Activated T-helper 1 cell treated with anti-CD3 and anti-CD28 coated beads, Interleukin-12 subunit alpha, Interleukin-12 subunit beta, Interleukin-2, Interleukin-4 antibody, amounts not matched to agents 30 ng/mL and 10 ng/mL and 1 ng/mL, durations not matched to agents 14 hours and 24 hours and 36 hours (primary cell): ENCODE measurements at places on chromosomes 3 and 15. TPM values are rescaled to one million over a fixed set of nuclear protein-coding genes. Genes with fewer than 3 reads are reported as not detected.

PLSCR4 gene
- not detected in 2 replicates for total RNA-seq

DNA sequence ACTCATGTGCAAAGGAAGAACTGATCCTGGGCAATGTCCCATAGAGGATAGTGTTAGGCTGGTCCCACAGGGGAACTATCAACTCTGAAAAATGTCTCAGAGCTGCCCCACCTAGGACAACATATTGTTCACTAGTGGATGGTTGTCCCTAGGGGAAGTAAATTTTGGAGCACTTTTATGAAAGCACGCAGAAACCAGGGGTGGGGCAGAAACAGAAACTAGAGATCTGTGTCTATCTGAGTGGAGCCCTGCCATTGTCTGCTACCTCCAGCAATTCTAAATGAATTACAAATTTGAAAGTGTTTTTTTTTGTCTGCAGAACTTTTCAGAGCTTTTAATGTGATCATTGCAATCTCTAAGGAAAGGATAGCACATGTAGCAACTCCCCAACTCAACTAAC is 357.1 kb upstream of the PROK2 start:
- H3K36me3 ChIP-seq, result no peaks in the 10 kb centered on the region
- H3K27ac ChIP-seq, result no peak overlapping the region
- no peak overlapping the region for H3K4me3 ChIP-seq
- H3K4me1 ChIP-seq, result peaks cover 57% of the 10 kb centered on the region
- H3K27me3 ChIP-seq, result peaks cover 2% of the 10 kb centered on the region

TP63 gene
- 0.51 and 0.67 TPM in 2 replicates for total RNA-seq

- no peaks in the 10 kb centered on the region for H3K4me1 ChIP-seq
- no peak overlapping the region for H3K27ac ChIP-seq
- DNase-seq, result no peak
- peaks cover 6% of the 10 kb centered on the region for H3K27me3 ChIP-seq
These were observed 50.3 kb downstream of the FBLN2 start for GRCh38 chr3:13598926-13599886.

DNA sequence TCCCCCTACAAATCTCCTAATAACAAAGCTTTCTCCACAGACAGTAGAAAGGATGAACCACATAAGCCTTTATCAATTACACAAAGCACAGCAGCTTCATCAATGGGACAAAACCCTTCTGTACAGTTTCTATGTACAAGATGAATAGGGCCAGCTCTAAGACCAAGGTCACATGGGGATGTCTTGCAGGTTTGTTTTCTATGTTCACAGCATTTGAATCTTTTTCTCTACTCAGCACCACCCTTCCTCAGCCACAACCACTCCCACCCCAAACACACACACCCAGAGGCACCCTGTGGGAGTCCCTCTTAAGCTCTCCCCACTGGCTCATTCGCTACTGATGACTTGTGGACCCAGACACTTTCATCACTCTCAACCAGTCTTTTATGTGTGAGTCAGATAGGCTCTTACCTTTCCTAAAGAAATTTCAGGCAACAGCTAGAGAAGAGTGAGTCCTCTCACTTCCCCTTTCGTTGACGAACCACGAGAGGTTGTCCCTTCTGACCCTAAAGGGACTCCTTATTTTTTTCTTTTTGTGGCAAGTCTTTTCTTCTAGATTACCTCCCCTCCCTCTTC is 57.9 kb downstream of the ARHGAP31 start:
- H3K36me3 ChIP-seq, result no peaks in the 10 kb centered on the region
- no peak for DNase-seq
- H3K4me1 ChIP-seq, result peaks cover 19% of the 10 kb centered on the region

GRCh38 chr15:56919031-56919608 is 676 bp downstream of the TCF12 start:
- H3K27me3 ChIP-seq, result no peaks in the 10 kb centered on the region
- H3K4me3 ChIP-seq, result peak overlapping the region; percentile 82
- H3K27ac ChIP-seq, result peak overlapping the region; percentile 61
- peak; percentile 44 for DNase-seq
- H3K4me1 ChIP-seq, result peaks cover 48% of the 10 kb centered on the region

- no peak overlapping the region for H3K4me3 ChIP-seq
- H3K4me1 ChIP-seq, result peaks cover 4% of the 10 kb centered on the region
- H3K27ac ChIP-seq, result no peak overlapping the region
- no peak for DNase-seq
- H3K27me3 ChIP-seq, result peaks cover 21% of the 10 kb centered on the region
- no peaks in the 10 kb centered on the region for H3K36me3 ChIP-seq
These were observed 183.1 kb downstream of the UACA start for GRCh38 chr15:70580286-70580685.

DNA sequence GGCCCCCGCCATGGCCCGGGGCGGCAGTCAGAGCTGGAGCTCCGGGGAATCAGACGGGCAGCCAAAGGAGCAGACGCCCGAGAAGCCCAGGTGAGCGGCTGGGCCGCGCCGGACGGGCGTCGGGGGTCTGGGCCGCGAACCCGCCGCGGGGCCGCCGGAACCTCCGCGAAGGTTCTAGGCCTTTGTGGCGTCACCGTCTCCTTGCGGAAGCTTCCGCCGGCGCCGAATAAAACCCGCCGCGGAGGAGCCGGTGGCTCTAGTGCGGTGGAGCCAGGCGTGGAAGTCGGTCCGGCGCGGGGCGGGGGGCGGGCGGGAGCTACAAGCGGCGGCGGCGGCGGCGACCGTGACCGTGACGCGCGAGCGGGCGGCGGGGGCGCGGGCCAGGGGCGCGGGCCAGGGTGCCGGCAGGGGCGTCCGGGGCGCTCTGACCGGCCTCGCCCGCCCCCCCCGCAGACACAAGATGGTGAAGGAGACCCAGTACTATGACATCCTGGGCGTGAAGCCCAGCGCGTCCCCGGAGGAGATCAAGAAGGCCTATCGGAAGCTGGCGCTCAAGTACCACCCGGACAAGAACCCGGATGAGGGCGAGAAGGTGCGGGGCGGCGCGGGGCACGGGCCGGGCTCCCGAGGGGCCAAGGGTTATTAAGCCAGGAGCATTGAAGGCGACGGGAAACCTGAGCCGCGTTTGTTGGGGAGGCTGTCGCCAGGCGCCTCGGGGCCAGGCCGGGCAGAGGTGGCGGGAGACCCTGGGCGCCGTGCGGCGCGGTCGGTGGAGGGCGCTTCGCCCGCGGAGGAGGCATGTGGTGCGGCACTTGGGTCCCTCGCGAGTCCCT is at the start of gene DNAJA4:
DNAJA4 (plus strand) TSS at position 259 of the 833 bp plus-strand sequence; CDS start at position 461, 202 bp downstream.
- peak within 1 kb of the TSS; percentile 90 for H3K4me3 ChIP-seq
- H3K4me1 ChIP-seq, result peaks cover 36% of the 10 kb centered on the region
- peak within 1 kb of the TSS; percentile 88 for H3K27ac ChIP-seq
- H3K27me3 ChIP-seq, result no peaks in the 10 kb centered on the region

DNA sequence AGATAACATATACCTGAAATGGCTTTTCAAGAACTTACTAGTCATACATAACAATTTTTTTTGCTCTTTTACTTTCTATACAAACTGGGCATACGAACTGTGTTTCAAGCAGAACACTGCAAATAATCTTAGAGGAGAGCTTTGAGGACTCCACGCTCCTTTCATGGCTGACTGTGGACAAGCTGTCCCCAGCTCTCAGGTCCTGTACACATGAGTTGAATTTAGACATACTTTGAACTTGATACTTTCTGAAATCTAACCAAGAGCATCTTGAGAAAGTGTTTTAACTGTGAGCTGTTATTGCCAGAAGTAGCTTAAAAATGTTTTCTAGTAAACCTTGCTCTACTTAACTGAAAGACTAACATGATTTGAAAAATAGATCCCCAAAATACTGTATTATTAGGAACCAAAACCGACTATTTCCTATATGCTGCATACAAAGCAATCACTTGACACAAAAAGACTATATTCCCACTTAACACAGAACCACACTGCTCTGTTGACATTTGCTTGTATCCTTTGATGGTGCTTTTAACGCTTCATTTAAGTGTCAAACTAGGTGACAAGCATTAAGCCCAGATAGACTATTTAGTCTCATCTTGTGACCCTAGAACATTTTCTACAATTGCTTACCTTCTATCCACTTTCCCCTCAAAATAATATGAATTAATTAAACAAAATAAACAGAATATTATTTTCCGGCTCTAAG is 755.8 kb downstream of the ROBO1 start:
- H3K4me3 ChIP-seq, result no peak overlapping the region
- H3K27ac ChIP-seq, result no peak overlapping the region
- H3K27me3 ChIP-seq, result peaks cover 7% of the 10 kb centered on the region

DNA sequence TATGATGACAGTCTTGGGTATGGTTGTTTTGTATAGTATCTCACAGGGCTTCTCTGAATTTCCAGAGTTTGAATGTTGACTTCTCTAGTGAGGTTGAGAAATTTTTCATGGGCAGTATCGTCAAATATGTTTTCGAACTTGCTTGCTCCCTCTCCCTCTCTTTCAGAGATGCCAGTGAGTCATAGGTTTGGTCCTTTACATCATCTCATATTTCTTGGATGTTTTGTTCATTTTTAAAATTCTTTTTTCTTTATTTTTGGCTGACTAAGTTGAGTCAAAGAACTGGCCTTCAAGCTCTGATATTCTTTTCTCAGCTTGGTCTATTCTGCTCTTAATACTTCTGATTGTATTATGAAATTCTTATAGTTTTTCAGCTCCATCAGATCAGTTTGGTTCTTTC is 282.3 kb upstream of the NECTIN3 start:
- no peak overlapping the region for H3K4me3 ChIP-seq
- no peaks in the 10 kb centered on the region for H3K36me3 ChIP-seq
- no peaks in the 10 kb centered on the region for H3K4me1 ChIP-seq
- peaks cover 4% of the 10 kb centered on the region for H3K27me3 ChIP-seq
- no peak for DNase-seq

- no peak overlapping the region for H3K27ac ChIP-seq
- no peak for DNase-seq
- H3K36me3 ChIP-seq, result no peaks in the 10 kb centered on the region
- peaks cover 11% of the 10 kb centered on the region for H3K27me3 ChIP-seq
- no peaks in the 10 kb centered on the region for H3K4me1 ChIP-seq
- H3K4me3 ChIP-seq, result no peak overlapping the region
These were observed 120.1 kb downstream of the RPL22L1 start for GRCh38 chr3:170749765-170750477.

DNA sequence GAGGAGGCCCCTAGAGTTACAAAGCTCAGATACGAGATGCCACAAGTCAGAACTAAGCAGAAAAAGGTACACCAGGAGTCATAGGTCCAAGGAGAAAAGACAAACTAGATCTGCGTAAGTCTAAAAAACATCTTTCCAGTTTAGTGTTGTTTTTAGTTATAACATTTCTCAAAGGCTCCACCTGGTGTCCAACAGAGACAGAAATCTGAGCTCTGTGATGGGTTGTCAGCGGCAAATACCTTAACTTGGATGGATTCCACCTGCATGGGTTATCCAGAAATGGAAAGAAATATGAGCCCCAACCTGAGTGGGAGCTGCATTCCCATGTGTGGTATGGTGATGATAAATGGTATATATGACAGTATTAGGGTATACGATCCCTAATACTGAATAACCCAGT is 238.6 kb upstream of the CHRM5 start:
- H3K27me3 ChIP-seq, result peaks cover 4% of the 10 kb centered on the region
- H3K36me3 ChIP-seq, result no peaks in the 10 kb centered on the region
- H3K27ac ChIP-seq, result no peak overlapping the region
- no peak overlapping the region for H3K4me3 ChIP-seq

CCDC54 gene
- not detected in 2 replicates for total RNA-seq

GRCh38 chr15:69313432-69314000 is 14.8 kb downstream of the PAQR5 start:
- H3K36me3 ChIP-seq, result no peaks in the 10 kb centered on the region
- no peak overlapping the region for H3K4me3 ChIP-seq
- H3K27ac ChIP-seq, result no peak overlapping the region
- peaks cover 11% of the 10 kb centered on the region for H3K27me3 ChIP-seq
- no peak for DNase-seq

GRCh38 chr3:155047672-155048071 is 32.4 kb upstream of the MME start:
- H3K27ac ChIP-seq, result no peak overlapping the region
- DNase-seq, result no peak
- H3K4me3 ChIP-seq, result no peak overlapping the region
- no peaks in the 10 kb centered on the region for H3K4me1 ChIP-seq

- H3K4me1 ChIP-seq, result peaks cover 10% of the 10 kb centered on the region
- H3K4me3 ChIP-seq, result no peak overlapping the region
- peaks cover 7% of the 10 kb centered on the region for H3K27me3 ChIP-seq
- no peak overlapping the region for H3K27ac ChIP-seq
These were observed 1.3 kb downstream of the GRK7 start for GRCh38 chr3:141764465-141764864.

GRCh38 chr3:3740061-3740460 is 59.2 kb upstream of the LRRN1 start:
- H3K4me3 ChIP-seq, result no peak overlapping the region
- no peaks in the 10 kb centered on the region for H3K27me3 ChIP-seq
- H3K36me3 ChIP-seq, result no peaks in the 10 kb centered on the region
- no peaks in the 10 kb centered on the region for H3K4me1 ChIP-seq

DNA sequence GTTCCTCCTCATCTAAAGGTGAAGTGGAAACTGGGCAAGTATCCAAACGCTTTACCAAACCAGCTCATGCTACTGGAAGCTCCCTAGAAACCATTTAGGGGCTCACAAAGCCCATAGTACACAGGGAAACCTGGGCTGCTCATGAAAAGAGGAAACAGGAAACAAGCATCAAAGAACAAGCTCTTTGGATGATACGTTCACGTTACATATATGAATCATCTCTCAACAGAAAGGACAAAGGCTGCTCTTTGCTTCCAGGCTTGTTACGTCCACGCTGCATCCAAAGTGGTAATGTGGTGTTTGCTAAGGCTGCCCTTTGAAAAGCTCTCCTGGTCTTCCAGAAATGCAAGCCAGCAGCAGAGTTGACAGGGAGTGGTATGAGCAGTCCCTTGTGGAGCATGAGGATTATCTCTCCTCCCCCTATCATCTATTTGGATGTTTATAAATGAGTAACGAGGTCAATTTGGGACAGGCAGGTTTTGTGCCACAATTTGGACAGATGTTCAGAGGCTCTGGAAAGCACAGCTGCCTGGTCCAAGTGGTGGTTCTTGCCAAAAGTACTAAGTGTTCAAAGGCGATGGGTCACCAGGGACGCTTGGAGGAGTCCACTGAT is 98.0 kb upstream of the RORA start:
- no peaks in the 10 kb centered on the region for H3K4me1 ChIP-seq
- H3K4me3 ChIP-seq, result no peak overlapping the region
- H3K36me3 ChIP-seq, result no peaks in the 10 kb centered on the region
- no peak for DNase-seq

- H3K27me3 ChIP-seq, result peaks cover 3% of the 10 kb centered on the region
- peak overlapping the region; percentile 87 for H3K27ac ChIP-seq
- peak; percentile 57 for DNase-seq
- peak overlapping the region; percentile 76 for H3K4me3 ChIP-seq
These were observed 10.6 kb upstream of the LEO1 start for GRCh38 chr15:51982013-51982769.
